ENCODE measurements at places on chromosomes 3 and 15. TPM values are rescaled to one million over a fixed set of nuclear protein-coding genes. Genes with fewer than 3 reads are reported as not detected.

Gene HDDC3
- polyA plus RNA-seq, result 10.4 TPM

Gene SLC12A1
- polyA plus RNA-seq, result 0.03 TPM

GRCh38 chr15:68830141-68830785 lies 9.6 kb upstream of the ANP32A start:
- DNase-seq, result no peak

DNA sequence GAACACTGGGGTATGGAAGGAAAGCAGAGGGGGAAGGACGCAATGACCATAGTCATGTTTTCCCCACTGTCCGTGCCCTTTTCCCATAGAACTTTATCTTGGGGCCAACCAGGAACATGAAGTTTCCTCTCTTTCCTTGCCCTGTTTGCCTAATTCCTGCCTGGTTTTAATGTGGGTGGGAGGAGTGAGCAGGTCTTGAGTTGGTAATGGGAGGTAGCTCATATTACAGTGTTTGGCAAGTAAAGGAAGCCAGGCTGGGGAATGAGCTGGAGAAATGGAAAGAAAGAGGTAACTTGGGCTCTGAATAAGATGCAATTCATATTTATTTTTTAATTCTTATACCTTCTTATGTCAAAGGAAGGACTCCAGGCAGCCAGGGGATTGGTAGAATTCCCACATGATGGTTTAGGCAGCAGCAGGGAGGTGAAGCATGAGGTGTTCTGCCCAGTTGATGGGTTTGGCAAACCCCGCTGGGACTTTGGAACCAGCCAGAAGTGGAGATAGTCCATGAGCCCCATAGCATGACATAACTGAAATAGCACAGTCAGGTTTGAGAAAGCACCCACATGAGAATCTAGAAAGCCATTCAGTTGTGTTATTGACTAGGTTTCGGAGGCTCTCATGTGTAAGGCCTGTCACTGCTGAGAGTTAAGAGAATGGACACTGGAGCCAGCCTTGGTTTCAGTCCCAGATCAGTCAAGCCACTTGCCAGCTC lies 60.0 kb downstream of the CCK start:
- no peak for DNase-seq

Gene IGSF11
- polyA plus RNA-seq, result 0.86 TPM

Gene SLC24A5
- polyA plus RNA-seq, result 0.14 TPM

Gene NKIRAS1
- polyA plus RNA-seq, result 14.7 TPM

GRCh38 chr15:57345584-57345983 lies 30.7 kb upstream of the CGNL1 start:
- DNase-seq, result no peak

DNA sequence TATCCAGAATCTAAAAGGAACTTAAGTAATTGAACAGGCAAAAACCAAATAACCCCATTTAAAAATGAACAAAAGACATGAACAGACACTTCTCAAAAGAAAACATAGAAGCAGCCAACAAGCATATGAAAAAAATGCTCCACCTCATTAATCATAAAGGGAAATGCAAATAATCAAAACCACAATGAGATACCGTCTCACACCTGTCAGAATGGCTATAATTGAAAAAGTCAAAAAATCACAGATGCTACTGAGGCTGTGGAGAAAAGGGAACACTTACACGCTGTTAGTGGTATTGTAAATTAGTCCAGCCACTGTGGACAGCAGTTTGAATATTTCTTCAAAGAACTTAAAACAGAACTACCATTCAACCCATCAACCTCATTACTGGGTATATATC lies 220.7 kb downstream of the MEX3B start:
- DNase-seq, result no peak

Gene CACNA1D
- 1.0 TPM for polyA plus RNA-seq

- no peak for DNase-seq
Measured at GRCh38 chr15:70569714-70570231, 193.6 kb downstream of the UACA start.

Gene TMCO5A
- polyA plus RNA-seq, result not detected

DNA sequence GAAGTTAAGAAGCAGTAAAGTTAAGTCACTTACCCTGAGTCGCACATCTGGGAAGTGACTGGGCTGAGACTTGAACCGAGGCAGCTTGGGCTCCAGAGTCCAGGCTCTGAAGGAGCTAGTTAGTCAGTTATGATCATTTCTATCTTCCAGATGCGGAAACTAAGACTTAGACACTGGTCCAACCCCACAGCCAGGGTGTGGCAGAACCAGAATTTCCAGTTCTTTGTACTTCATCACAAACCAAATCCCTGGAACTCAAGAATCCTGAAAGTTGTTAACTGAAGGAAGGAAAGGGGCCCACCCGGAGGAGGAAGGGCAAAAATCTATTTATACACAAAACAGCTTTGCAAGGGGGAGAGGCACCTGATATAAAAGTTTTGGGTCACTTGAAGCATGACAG lies 389.9 kb downstream of the SHQ1 start:
- DNase-seq, result no peak

- no peak for DNase-seq
Measured at GRCh38 chr3:7293286-7293685, 432.4 kb downstream of the GRM7 start.

Gene KCNAB1
- polyA plus RNA-seq, result 3.8 TPM

- no peak for DNase-seq
Measured at GRCh38 chr3:140822401-140823047, 119.1 kb upstream of the SLC25A36 start.

- DNase-seq, result no peak
Measured at GRCh38 chr3:114838025-114838424, 309.1 kb downstream of the ZBTB20 start.

DNA sequence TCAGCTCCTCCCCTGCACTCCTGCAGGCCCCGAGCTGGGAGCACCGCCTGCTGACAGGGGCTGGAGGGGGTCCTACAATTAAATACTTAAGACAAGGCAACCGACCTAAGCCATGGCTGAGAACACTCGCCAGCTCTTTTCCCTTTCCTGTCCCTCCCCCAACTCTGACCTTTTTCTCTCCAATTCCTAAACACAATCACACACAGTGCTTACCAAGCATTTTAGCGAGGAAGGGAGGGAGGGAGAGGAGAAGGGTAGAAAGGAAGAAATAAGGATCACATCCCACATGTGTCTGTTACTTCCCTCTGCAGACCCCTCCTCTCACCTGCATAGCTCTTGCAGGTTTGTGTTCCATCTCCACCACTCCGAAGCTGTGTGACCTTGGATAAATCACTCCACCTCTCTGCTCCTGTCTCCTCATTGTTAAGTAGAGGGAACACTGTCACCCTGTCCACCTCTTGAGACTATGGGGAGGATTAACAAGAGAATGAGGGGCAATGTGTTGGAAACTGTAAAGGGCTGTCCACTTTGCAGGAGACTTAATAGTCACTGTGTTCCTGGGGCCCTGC lies 63.6 kb downstream of the CYP11A1 start:
- DNase-seq, result no peak

Gene CLRN1
- 0.19 TPM for polyA plus RNA-seq

- DNase-seq, result no peak
Measured at GRCh38 chr15:91947293-91947679, 93.8 kb downstream of the SLCO3A1 start.

DNA sequence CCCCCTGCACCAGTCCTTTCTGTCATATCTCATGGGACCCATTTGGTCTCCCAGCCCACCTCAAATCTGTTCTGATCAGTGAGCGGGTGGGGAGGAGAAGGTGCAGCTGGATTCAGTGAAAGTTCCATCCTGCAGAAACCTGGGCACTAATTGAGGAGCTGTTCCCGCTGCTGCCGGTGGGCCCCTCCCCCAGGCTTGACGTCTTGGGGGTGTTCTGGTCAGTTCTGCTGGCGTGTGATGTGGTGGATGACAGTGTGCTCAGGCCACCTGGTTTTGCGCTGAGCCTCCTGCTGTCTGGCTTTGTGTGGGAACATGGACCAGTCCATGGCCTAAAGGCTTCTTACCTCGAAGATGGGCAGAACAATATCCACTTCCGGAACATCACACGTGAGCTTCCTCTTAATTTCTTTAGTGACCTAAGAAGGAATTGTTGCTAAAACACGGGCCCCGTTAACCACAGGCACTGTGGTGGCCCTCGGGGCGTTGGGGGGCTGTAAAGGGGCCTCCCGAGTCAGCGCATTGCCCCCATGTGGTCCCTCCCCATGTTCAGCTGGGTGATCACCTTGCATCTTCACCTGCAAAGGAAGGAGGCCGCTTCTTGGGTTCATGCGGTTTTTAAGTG lies 59.7 kb downstream of the RGMA start:
- DNase-seq, result no peak

Gene CELSR3
- polyA plus RNA-seq, result 0.36 TPM

DNA sequence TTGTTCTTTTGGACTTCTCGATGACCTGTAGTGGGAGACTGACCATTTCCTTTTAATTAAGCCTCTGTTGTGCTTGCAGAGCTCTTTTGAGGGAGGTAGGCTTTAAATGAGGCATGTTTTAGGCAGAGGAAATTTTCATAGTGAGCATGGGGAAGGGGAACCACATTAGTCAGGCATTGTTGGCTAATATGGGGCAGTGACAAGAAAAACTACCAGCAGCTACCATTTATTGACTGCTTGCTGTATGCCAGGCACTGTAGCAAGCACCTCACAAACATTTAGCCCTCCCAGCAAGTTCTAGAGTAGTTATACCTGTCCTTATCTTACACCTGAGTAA lies 10.9 kb downstream of the ATG7 start:
- DNase-seq, result no peak

Gene IL5RA
- polyA plus RNA-seq, result not detected

Gene LCMT2
- 6.1 TPM for polyA plus RNA-seq

Gene SNX33
- polyA plus RNA-seq, result 14.2 TPM

DNA sequence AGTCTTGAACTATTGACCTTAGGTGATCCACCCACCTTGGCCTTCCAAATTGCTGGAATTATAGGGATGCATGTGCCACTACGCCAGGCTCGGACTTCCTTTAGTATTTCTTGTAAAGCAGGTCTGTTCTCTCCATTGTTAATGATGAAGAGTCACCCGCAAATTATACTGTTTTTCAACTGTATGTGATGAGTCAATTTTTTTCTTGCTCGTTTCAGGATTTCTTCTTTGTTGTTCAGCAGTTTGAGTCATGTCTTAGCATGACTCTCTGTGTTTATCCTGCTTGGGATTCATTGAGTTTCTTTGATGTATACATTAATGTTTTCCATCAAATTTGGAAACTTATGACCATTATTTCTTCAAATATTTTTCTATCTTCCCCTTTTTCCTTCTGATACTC lies 28.9 kb downstream of the GRAMD1C start:
- DNase-seq, result no peak

DNA sequence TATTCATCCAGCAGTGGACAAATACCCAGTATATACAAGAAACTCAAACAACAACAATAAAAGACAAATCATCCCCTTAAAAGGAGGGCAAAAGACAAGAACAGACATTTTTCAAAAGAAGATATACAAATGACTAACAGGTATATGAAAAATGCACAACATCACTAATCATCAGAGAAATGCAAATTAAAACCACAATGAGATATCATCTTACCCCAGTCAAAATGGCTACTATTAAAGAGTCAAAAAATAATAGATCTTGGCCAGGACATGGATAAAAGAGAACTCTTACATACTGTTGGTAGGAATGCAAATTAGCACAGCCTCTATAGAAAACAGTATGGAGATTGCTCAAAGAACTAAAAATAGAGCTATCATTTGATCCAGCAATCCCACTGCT lies 16.9 kb downstream of the DHX36 start:
- DNase-seq, result no peak

DNA sequence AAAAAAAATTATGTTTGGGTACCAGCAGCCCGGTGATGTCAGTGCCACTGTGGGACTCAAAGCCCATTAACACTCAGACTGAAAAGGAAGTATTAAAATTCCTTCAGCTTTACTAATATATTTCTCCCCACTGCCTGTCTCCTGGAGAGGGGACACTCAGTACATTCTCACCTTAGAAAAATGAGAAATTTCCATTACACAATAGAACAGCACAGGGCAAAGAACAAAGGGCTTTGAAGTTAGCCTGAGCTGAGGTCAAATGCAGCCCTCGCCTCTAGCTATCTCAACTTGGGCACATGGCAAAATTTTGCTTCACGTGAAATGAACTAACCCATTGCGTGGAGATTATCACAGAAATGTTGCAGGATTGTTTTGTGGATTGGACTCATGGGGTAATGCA lies 80.8 kb downstream of the RARB start:
- no peak for DNase-seq

- no peak for DNase-seq
Measured at GRCh38 chr3:32873531-32874130, 55.8 kb downstream of the TRIM71 start.

- no peak for DNase-seq
Measured at GRCh38 chr15:101799665-101800064, 3.6 kb upstream of the OR4F6 start.

DNA sequence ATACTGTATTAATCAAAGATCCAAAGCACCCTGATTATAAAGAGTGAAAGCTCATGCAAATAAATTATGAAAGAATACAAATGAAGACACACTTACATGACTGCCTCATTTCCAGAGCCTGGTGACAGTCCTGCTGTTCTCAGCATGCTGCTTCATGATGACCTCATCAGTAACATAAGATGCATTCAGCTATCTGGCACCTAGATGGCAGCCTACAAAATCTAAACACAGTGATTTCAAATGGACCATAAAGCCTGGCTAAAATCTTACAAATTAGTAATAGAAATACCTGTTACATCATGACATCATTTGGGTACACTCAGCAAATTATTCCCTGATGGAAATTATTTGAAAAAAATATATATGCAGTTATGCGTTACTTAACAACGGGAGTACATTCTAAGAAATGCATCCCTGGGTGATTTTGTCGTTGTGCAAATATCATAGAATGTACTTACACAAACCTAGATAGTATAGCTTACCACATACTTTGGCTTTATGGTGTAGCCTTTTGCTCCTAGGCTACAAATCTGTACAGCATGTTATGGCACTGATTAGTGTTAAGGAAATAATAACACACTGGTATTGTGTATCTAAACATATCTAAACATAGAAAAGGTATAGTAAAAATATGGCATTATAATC lies 207.2 kb downstream of the EPHA3 start:
- DNase-seq, result no peak
